ENCODE measurements at places on chromosomes 7 and 10. TPM values are rescaled to one million over a fixed set of nuclear protein-coding genes. Genes with fewer than 3 reads are reported as not detected.

XPNPEP1 gene
- 86.0 TPM for total RNA-seq

NEUROG3 gene
- not detected for total RNA-seq

DNA sequence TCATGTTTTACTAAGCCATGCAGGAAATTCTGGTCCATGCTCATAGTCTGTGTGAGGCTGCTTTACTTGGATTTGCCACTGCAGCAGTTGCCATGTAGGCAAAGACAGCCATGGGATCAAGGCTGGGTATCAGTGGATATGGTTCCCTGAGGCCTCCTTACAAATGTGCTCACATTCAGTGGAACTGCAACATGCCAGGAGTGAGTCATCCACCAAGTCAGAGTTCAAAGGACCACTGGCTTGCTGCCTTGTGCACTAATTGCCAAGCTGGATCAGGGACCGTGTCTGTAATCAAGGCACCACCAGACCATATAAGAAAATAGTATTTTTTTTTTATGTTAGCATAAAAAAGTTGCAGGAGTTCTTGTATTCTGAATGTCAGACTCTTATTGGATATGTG lies 101.0 kb downstream of the CDCA7L start:
- no peak for DNase-seq
- no peaks in the 10 kb centered on the region for H3K36me3 ChIP-seq
- no peak overlapping the region for H3K4me3 ChIP-seq
- no peaks in the 10 kb centered on the region for H3K4me1 ChIP-seq
- H3K27ac ChIP-seq: no peak overlapping the region

DNA sequence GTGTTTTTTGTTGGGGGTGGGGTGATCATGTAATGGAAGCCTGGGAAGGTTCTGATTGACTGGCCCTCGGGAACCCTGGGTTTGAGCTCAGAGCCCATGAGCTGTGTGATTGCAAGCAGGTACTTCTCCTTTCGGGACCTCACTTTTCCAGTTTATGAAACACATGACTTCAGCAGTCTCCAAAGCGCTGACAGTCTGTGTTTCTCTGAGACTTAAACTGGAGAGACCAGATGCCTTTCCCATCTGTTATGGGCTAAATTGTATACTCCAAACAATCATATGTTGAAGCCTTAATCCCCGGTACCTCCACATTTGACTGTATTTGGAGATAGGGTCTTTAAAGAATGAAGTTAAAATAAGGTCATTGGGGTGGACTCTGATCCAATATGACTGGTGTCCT lies 493.6 kb downstream of the GALNT17 start:
- H3K36me3 ChIP-seq: no peaks in the 10 kb centered on the region
- H3K4me1 ChIP-seq: no peaks in the 10 kb centered on the region
- H3K4me3 ChIP-seq: no peak overlapping the region
- H3K27ac ChIP-seq: no peak overlapping the region
- H3K27me3 ChIP-seq: no peaks in the 10 kb centered on the region

- H3K4me3 ChIP-seq: no peak overlapping the region
- no peak overlapping the region for H3K27ac ChIP-seq
- H3K4me1 ChIP-seq: no peaks in the 10 kb centered on the region
- peaks cover 5% of the 10 kb centered on the region for H3K36me3 ChIP-seq
- H3K27me3 ChIP-seq: no peaks in the 10 kb centered on the region
Measured at GRCh38 chr7:36854652-36855051, 130.4 kb upstream of the AOAH start.
